DMS79 treated with DMSO at 0.1 percent for 48 hours (cell line): ENCODE measurements at places on chromosomes 2 and 18.

DNA sequence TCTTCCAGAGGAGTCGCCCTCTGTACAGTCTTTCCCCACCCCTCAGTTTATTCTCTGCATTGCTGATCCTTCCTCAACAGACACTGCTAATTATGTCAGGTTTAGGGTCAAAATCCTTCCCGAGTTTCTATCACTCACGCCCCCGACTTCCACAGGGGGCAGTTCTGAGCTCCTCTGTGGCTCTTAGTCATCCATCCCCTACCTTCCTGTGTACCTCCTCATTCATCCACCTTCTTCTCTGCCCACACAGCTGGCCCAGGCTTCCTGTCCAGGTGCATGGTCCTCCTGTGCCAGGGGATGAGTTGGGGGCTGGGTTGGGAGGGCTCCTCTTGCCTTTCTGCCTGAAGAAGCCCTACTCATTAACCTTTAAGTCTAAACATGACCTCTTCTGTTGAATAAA lies 202.9 kb downstream of the ARL4C start:
- no peak for DNase-seq

- no peak for DNase-seq
Observed at GRCh38 chr2:79971807-79972206, 332.7 kb downstream of the LRRTM1 start.

DNA sequence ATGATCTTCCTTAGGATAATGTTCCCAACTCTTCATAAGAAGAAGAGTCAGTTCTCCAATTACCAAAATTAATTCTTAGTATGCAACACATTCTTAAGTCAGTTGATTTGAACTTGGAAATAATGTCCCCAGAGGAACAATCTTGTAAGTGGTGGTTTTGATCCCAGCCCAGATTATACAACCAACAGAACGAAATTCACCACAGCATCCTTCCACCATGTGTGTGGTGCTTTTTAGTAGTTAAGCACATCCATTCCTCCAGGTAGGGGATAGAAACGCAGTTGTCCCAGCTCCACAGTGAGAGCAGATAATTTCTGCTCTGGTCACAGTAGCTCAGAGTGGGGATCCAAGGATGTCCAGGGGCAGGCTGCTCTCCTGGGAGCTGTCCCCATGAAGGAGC lies 161.7 kb upstream of the SLC39A10 start:
- no peak for DNase-seq

GRCh38 chr2:75022516-75022915 lies 64.1 kb downstream of the POLE4 start:
- DNase-seq = no peak

DNA sequence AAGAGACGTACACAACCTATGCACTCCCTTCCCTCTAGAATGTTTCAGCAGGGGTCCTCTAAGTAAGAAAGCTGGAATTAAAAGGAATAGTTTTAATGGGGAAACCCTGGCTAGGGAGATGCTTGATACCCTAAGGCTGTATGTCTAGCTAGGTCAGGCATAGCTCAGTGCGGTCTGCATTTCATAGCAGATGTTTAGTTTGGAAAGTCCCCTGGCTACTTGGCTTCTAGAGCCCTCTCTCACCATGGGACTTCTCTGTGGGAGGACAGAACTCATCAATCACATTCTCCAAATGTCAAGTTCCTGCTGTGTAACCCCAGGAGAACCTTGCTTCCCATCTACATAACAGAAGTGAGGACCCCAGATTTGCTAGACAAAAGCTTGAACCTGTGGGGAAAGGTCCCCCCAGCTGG lies 24.1 kb upstream of the ANXA4 start:
- DNase-seq = no peak

- no peak for DNase-seq
Observed at GRCh38 chr2:148106331-148106730, 85.4 kb downstream of the MBD5 start.

GRCh38 chr2:231300722-231301076 lies 94.8 kb upstream of the B3GNT7 start:
- DNase-seq = no peak

DNA sequence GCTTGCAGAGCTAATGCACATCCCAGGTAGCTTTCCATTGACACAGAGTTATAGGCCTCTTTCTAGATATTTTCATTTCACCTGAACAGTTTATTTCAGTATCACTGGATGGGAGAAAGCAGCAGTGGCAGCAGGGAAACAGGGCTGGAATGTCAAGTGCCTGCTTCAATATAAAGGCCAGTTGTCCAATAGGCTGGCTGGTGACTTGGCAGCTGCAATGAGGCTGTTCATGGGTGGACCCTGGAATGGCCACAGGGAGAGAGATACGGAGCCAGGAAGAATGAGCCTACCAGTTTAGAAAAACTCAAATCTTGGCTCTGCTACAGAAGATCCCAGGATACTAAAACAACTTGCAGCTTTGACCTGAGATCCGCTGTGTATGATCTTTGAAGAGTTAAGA lies 185.0 kb downstream of the BCL11A start:
- DNase-seq = no peak

GRCh38 chr18:39839782-39840181 lies 2115.3 kb upstream of the PIK3C3 start:
- no peak for DNase-seq
